Iris pigment epithelial cell (primary cell): ENCODE measurements at places on chromosomes 6 and 20.

DNA sequence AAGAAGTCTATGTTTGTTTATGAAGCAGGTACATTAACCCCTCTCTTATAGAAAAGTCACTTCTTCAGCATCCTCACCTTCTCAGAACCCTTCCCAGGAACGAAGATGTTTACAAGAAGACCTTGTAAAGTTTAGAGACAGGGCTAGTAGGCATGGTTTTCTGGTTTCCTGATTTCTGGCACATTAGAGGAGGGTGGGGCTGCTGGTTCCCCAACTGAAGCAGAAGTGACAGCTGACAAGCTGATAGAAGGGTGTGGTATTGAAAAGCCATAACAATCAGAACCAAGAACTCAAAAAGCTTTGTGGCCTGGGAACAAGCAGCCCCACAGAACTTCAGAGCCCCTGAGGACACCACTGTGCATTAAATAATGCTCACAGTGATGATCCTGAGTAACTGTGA is 91.2 kb downstream of the RTN4IP1 start:
- DNase-seq = no peak

GRCh38 chr20:15220009-15220656 is 882.7 kb upstream of the FLRT3 start:
- no peak for DNase-seq

- no peak for DNase-seq
These were observed 14.5 kb upstream of the TMEM170B start for GRCh38 chr6:11522812-11523605.

DNA sequence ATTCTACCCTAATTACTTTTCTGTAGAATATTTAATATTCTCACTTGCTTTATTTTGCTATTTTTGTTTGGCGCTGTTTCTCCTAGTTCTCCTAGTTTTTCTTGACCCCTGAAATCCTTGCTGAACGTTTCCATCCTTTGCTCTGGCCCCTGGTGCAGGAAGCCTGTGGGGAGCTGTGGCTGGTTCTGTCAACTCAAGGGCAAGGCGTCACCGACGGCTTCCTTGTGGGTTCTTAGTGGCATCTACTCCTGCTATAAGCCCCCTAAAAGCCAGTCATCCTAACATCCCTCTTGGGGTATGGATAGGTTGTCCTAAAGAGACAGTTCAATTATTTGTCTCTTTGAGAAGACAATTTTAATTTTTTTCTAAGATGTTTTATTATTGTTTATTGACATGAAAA is 36.9 kb upstream of the KIF25 start:
- DNase-seq = no peak

DNA sequence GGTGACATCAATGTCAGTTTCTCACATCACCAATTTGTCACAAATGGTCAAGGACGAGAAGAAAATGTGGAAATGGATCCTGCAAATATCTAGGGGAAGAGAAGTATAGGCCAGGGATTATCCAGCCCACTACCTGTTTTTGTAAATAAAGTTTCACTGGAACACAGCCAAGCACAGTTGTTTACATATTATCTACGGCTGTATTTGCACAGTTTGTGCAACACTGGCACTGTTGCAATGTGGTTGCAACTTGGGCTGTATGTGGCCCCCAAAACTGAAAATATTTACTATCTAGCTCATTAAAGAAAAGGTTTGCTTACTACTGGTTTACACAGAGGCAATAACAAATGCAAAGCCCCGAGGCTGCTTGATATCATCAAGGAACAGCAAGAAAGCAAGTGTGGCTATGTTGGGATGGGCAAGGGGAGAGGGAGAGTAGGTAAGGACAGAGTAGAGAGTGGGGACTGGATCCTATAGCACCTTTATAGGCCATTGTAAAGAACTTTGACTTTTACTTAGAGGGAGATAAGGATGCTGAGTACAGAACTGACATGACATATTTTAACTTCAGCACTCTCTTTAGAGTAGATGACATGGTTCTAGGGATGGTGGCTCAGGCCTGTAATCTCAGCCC is 11.8 kb upstream of the STXBP5 start:
- no peak for DNase-seq

DNA sequence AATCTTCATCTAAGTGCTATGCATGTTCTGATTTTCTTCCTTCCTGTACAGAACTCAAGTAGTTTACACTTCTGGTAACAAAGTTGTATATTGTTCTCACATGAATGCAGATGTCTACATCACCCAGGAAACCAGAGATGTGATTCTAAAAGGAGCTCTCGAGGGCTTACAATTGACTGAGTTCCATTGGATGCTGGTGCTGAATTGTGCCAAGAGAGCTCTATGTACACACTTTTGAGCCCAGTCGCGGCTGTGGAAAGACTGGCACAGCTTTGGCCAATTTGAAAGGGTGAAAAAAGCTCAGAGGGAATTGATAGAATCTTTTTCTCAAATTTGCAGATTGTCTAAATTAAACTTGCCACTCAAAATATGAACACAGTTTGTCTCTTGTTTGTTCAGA is 340.7 kb downstream of the LMBRD1 start:
- no peak for DNase-seq

- DNase-seq = no peak
These were observed 169.9 kb downstream of the EDN1 start for GRCh38 chr6:12459945-12460661.

GRCh38 chr20:46610145-46610544 is 41.1 kb downstream of the SLC13A3 start:
- DNase-seq = no peak

DNA sequence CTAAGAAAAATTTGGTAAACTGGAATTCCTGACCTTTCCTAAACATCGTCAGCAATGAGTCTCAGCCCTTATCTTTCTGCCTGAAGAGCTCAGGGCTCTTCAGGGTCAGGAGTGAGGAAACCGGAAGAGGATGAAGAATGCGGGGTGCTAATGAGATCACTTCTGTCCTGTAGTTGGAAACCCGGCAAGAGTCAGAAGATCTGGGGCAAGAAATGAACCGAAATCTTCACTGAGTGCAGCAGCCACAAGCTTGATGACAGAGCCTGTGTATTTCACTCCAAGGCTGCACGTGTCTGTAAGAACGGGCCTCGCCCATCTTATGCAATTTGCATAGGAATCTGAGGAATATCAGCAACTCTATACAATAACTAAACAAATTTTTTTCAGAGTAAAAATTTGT is 60.4 kb upstream of the QKI start:
- peak; percentile 81 for DNase-seq
